T1000 (cell line): ENCODE measurements at places on chromosomes 6 and 20.

DNA sequence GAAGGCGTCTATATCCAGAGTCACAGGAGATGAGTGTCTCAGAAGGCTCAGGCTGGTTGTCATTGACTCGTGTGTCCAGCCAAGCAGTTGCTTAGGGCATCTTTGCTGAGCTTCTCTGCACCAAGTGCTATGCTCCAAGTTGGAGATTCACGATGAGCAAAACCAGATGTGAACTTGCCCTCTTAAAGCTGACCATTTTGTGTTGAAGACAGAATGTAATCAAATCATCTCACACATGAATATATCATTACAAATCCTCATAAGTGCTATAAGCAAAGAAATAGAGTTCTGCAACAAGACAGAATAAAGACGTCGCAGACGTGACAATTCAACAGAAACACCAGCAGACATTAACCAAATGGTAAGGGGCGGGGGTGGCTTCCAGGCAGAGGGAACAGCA is 103.9 kb downstream of the ALDH8A1 start:
- DNase-seq: no peak

- DNase-seq: no peak
Observed at GRCh38 chr6:41683273-41683522, 44.9 kb downstream of the MDFI start.

DNA sequence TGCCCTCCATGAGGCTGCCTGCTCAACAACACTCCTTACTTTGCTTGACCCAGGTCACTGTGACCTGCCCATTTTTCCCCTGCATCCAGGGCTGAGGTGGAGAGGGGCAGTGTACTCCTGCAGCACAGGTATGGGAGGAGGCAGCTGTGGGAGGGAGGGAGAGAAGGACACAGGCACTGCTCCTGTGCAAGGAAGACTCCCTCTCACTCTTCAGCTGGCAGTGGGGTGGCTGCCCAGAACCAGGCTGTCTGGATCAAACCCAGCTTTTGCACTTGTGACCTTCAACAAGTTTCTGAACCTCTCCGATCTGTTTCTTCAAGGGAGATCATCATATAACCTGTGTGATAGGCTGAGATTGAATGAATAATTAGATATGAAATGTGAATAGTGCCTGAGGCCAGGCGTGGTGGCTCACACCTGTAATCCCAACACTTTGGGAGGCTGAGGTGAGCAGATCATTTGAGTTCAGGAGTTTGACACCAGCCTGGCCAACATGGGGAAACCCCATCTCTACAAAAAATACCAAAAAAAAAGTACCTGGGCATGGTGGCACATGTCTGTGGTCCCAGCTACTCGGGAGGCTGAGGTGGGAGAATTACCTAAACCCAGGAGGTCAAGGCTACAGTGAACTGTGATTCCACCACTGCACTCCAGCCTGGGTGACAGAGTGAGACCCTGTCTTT is 14.1 kb downstream of the TGIF2 start:
- DNase-seq: no peak

- DNase-seq: no peak
Observed at GRCh38 chr20:47998736-47999135, 213.5 kb upstream of the SULF2 start.

- no peak for DNase-seq
Observed at GRCh38 chr6:145842693-145843546, 28.3 kb upstream of the FBXO30 start.

DNA sequence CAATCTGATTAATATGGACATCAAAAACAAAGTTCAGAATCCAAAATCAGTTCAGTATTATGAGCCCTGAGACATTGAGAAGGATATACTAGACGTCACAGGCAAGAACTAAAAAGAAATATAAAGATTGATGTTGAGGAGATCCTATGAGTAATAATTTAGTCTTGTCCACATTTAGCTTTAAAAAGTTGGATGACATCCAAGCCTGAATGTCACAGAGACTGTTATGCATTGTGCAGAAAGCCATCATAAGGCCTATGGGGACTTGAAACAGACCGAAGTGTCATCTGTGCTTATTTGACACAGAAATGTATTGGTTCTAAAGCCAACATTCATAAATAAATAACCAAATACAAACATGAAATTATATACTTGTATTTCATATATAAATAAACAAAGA is 581.8 kb upstream of the MMS22L start:
- no peak for DNase-seq

DNA sequence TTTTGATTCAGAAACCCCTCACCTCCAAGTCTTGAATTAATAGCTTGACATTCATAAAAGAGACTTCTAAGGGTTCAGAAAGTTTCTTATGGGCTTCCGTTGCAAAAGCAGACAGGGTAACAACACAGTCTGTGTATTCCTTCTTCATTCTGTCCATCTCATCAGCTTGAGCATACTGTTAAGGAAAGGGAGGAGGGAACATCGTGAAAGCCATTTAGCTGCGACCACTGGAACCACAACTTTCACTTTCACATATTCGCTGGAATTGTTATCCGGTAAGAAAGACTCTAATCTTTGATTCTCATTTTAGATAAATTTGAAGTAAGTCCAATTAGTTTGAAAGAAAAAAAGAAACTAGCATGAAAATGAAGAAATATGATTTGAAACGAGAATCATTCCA is 174.4 kb downstream of the SYNE1 start:
- DNase-seq: no peak

GRCh38 chr6:118864341-118865099 is 29.4 kb upstream of the ASF1A start:
- DNase-seq: no peak

DNA sequence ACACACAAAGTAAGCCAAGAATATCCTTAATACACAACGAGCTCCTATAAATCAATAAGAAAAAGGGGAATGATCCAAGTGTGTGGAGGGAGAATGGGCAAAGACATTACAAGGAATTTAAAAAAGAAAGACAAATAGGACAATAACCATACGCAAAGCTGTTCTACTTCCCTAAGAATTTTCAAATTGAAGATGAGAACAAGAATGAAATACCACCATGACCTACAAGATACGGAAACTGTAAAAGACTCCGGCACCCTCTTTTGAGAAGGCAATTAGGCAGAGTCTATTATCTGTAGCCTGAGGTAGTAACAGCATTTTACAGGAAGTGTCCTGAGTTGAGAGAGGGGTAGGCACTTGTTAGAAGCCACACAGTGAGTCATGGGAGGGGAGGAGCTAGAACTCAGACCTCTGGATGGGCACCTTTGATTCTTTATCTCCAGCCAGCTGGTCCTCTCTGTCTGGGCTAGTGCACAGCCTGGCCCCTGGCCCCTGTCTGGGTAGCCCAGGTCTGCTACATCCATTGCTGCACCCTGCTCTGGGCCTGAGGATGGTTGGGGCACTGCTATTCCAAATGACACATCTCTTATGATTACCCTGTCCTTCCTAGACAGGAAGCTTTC is 15.3 kb downstream of the RSPO4 start:
- DNase-seq: no peak

DNA sequence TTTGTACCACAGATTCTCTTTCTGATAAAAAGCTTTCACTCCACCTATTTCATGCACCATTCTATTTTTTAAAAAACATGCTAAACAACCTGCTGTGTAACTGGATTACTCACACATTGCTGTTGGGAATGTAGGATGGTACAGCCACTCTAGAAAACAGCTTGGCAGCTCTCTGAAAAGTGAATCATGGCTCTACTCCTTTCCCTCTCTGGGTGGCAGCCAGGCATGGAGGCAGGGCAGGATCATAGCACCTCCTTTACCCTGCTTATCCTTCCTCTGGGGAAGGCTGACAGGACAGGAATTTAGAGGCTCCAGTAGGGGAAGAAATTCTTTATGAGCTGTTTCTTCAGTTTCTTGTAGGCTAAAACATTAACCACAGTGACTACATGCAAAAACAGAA is 6.7 kb upstream of the VNN2 start:
- DNase-seq: peak; percentile 55

- DNase-seq: no peak
Observed at GRCh38 chr6:14254505-14254904, 136.9 kb downstream of the CD83 start.

DNA sequence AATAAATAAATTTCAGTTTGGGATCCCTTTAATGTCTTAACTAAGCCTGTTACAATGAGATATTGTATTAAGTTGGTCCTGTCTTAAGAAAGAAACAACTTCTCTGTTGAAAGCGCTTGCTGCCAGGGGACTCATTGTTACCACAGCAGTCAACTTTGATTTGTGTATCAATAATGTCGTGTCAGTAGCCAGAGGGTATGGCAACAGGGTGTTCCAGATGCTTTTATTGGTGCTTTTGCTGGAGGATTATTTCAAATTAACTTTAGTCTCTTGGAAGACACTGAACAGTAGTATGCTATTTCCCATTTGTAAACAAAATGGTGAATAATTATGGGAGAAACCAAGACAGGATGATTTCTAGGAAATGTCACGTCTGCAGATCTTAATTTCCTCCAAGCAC is 91.9 kb upstream of the TSHZ2 start:
- no peak for DNase-seq

- no peak for DNase-seq
Observed at GRCh38 chr20:19045371-19045770, 167.1 kb upstream of the SLC24A3 start.

- no peak for DNase-seq
Observed at GRCh38 chr6:54929245-54929909, 82.8 kb downstream of the FAM83B start.

DNA sequence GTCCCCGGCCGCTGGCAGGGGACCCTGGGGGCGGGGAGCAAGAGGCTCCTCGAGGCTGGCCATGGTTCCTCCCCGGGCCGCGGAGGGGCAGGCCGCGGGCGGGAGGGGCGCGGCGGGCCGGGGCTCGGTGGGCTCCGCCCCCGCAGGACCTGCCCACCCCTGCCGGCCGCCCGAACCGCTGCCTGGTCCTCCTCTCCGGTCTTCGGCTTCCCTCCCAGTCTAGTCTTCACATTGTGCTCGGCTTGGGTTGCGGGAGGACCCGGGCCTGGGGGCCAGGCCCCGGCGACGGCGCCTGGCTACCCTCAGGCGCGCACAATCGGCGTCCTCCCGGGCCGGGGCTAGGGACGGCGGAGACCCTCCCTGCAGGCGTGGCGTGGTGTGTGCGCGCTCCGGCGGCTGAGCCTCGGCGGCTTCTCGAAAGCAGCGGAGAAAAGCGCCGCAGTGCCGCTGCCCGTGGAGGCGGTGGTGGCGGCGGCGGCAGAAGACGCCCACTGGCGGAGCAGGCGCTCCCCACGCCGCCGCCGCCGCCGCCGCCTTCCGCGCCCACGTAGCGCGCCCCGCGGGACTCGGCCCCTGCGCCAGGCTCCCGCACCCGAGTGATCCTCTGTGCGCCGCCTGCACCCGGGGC is at the start of gene PDE10A:
PDE10A (minus strand) TSS at position 493 of the 628 bp plus-strand sequence; CDS start at position 63, 430 bp downstream.
- DNase-seq: peak; percentile 51

- DNase-seq: no peak
Observed at GRCh38 chr20:46220455-46221207, 87.7 kb downstream of the CDH22 start.

DNA sequence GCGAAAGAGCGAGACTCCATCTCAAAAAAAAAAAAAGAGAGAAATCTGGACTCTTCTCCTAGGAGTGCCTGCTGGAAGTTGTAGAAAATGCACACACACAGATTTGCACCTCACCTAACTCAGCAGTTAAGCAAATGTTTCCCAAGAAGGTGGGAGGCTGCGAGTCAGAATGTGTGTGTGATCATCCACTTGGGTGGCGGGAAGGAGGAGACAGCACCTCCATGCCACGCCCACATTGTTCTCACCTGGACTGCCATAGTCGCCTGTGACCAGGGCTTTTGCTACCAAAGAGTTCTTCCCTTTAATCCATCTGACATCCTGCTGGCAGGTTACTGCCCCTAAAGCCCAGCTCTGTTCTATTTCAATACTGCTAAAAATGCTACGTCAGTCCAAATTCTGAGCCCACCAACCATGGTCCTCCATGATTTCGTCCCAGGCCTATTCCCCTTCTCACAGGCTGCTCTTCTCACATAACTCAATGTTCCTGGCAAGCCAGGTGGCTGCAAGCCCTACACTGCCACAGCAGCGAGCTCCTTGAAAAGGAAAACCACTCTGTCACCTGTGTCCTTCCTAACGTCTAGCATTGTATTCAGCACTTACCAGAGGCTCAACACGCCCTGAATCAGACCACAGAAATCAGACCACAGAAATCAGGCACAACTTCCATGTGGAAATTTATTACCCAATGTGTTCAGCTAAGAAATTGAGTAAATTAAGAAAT is 77.5 kb downstream of the PSMG4 start:
- DNase-seq: no peak

DNA sequence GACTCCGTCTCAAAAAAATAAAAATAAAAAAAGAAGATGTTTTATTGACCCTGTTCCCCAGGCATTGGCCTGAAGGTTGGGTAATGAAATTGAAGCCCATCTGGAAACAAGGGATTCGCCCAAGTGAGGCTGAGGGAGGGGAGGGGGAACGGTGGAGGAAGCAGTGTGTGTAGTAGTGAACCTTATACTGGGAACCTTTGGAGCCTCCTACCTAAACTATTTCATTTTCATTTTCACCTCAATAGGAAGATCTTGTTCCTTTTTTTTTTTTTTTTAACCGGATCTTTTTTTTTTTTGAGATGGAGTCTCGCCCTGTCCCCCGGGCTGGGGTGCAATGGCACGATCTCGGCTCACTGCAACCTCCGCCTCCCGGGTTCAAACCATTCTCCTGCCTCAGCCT is 13.2 kb upstream of the ZBTB22 start:
- no peak for DNase-seq

- DNase-seq: no peak
Observed at GRCh38 chr6:136628996-136629395, 78.8 kb upstream of the MAP7 start.

DNA sequence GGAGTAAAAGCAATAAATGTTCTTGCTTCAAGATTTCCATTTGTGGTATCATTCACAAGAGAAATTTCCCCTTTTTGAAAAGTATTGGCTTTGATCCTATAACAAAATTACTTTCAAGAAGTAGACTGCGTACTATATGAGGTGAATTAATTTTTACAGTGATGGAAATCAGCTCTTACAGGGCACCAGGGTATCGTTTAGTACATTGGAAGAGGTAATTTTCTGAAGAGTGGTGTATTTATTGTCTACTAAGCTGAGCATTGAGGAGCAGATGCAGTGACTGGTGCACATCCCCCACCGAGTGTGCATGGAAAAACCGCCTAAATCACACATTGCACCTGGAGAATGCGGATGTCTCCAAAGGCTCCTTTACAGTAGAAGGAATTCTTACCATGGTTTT is 209.5 kb downstream of the SAMD5 start:
- DNase-seq: no peak

- DNase-seq: no peak
Observed at GRCh38 chr6:116458264-116458663, 2.9 kb upstream of the CALHM6 start.

DNA sequence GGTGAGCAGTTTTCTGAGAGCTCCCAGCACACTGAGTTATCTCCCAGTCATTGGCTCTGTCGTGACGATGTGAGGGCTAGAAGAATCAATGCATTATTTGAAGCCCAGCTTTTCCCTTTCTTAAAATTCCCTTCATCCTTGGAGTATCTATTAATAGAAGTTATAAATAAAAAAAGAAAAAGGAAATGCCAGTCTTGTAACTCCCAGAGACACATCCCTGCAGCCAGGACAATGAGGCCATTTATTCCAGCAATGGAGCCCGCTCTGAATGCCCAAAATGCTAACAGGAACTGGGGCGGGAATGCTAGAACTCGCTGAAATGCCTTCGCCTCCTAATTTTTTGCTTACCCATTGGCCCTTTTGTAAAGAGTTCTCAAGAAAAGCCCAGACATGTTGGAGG is 305.8 kb downstream of the TFAP2C start:
- DNase-seq: no peak

- no peak for DNase-seq
Observed at GRCh38 chr6:146041282-146041681, 12.4 kb downstream of the GRM1 start.
